ENCODE measurements at places on chromosomes 3 and 15.

DNA sequence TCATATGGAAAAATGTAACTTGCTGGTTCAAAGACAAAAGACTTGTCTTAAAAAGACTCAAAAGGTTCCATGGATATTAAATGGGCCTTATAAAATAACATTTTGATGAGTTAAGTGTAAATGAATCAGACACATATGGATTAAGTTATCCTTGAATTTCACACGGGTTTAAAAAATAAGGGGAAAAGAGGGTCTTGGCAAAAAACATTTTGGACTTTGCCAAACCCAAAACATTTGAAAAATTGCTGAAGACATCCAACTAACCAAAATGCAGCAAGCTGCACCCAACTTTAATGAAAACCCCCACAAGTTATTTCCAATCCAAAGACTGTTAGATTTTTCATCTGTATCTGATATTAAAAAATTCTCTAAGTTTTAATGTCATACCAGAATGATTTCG lies 200.7 kb downstream of the MEIS2 start:
- DNase-seq: no peak

GRCh38 chr3:105599350-105599749 lies 232.6 kb downstream of the ALCAM start:
- DNase-seq: no peak

DNA sequence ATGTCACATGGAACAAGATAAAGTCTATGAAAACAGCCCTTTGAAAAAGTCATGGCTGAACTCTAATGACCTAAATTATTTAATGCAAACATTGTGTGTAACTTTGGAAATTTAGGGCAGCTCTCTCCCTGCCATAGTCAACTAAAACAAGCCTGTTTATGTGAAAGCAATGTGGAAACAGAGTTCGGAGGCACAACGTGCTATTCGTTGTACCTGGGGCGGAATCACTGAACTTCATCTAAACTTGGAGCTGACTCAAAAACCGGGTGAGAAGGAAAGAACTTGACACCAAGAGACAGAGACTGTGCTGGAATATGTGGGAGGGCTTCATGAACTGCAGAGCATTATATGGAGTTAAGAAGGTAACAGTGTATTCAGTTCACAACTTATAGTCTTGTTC lies 764.9 kb upstream of the GOLIM4 start:
- DNase-seq: no peak

- DNase-seq: no peak
Observed at GRCh38 chr15:66070220-66070934, 183.2 kb downstream of the MEGF11 start.

DNA sequence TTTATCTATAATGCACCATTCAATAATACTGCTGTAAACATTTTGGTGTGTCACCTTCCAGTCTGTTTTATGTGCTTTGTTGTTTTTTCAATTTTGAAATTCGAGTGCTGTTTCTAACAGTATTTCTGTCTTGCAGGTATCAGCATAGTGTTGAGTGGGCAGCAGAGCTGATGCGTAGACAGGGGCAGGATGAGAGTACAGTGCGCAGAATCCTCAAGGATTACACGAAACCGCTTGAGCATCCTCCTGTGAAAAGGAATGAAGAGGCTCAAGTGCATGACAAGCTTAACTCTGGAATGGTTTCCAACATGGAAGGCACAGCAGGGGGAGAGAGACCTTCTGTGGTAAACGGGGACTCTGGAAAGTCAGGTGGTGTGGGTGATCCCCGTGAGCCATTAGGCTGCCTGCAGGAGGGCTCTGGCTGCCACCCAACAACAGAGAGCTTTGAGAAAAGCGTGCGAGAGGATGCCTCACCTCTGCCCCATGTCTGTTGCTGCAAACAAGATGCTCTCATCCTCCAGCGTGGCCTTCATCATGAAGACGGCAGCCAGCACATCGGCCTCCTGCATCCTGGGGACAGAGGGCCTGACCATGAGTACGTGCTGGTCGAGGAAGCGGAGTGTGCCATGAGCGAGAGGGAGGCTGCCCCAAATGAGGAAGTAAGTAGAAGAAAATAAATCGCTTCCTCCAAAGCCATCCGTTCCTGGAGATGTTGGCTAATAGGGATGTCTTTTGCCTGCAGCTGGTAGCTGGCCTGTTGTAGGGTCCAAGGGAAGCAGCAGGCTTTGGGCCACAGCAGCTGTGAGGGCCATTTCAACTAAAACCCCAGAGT lies 19.1 kb downstream of the TSEN2 start:
- DNase-seq: no peak

- DNase-seq: no peak
Observed at GRCh38 chr3:123799544-123800361, 84.4 kb downstream of the MYLK start.

- DNase-seq: no peak
Observed at GRCh38 chr15:44782516-44782915, 46.2 kb downstream of the TRIM69 start.

DNA sequence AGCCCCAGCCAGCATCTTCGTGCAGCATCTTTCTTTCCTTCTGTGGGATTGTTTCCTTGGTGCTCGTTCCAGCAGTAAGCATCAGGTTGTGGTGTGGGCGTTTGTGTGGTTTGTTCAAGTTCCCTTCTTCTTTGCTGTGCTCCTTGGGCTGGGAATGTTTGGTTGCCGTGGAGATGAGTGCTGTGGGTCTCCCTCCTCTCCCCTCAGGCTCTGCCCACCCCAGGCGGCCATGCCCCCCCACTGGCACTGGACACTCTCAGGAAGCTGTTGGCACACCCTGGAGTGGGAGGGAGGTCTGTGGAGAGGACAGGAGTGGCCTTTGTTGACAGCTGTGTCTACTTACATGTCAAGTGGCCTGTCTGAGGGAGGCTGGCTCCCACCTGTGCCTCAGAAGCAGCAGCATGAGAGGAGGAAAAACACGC lies 46.5 kb upstream of the SACM1L start:
- no peak for DNase-seq

DNA sequence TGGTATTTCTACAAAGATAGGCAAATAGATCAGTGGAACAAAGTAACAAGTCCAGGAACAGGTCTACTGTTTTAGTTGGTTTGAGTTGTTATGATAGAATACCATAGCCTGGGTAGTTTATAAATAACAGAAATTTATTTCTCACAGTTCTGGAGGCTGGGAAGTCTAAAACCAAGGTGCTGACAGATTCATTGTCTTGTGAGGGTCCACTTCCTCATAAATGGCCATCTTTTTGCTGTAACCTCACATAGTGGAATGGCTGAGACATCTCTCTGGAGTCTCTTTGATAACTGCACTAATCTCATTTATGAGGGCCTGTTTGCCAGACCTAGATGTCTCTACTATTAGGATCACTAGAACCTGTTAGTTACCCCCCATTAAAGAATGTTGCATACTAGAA lies 152.3 kb upstream of the MYRIP start:
- no peak for DNase-seq

DNA sequence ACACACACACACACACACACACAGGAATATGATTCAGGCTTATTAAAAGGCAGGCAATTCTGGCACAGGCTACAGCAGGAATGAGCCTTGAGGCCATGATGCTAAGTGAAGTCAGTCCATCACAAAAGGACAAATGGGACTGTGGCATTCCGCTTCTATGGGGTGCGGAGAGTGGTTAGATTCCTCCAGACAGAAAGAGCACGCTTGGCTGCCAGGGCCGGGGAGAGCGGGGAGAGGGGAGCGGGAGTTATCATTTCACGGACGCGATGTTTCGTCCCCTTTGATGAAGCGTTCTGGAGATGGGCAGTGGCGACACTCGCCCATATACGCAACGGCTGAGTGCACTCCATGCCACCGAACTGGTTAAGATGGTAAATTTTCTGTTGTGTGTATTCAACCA lies 58.5 kb upstream of the FAM174B start:
- no peak for DNase-seq

- no peak for DNase-seq
Observed at GRCh38 chr15:60424006-60424405, 26.2 kb upstream of the ANXA2 start.

DNA sequence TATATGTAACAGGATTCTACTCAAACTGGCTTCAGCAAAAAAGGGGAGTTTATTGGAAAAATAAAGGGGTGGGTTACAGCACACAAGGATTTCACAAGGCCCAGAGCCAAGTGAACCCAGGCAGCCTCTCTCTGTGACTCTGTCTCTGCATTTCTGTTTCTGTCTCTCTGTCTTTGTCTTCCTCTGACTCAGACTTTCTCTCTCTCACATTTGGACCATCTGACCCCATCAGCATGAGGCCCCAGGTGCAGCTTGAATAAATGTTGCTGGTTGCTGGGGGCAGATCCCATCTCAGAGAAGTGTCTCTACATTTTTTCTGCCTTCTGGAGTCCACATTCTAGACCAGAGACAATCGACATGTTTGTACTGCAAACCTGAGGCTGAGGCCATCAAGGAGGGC lies 45.0 kb downstream of the RPLP1 start:
- DNase-seq: no peak

GRCh38 chr3:54712539-54712938 lies 215.3 kb downstream of the LRTM1 start:
- no peak for DNase-seq

- DNase-seq: no peak
Observed at GRCh38 chr15:79868554-79868953, 28.3 kb downstream of the MTHFS start.

Data from AG04450 (cell line).